ENCODE measurements at places on chromosomes 3 and 15.

DNA sequence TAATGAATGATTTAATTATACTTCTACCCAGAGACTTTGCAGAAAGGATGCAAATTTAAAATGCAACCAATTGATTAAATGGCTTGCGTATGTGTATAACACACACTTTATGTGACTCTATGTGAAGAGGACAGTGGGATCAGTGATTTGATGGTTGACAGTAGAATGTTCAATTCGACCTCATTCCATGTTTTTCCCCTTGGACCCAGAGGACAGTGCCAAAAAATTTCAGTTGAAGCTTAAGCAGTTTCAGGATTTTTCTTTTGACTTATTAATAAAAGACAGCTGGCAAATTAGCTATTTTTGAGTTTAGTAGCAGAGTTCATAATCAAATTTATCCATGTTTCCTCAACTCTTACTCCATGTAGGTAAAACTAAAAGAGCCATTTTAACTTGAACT is 742.4 kb upstream of the NR2F2 start:
- DNase-seq, result no peak

GRCh38 chr15:101089579-101090427 is 162.0 kb downstream of the CHSY1 start:
- no peak for DNase-seq

DNA sequence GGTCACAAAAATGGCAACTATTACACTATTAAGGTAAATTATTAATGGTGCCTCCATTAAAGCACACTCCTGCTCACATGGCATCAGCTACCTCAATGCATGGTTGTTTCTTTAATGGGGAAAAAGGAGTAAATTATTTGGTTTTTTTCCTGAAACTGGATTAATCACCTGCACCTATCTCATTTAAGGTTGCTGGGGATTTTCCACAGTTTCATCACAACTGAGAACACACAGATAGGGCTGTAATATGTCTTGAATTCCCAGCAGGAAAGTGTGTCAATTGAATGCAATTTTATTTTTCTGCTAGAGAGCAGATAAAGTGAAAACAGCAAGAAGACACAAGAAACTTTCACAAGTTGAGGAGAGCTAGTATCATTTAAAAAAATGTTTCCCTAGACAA is 36.4 kb downstream of the RFTN1 start:
- no peak for DNase-seq

- no peak for DNase-seq
Observed at GRCh38 chr3:167785790-167786189, 50.3 kb downstream of the SERPINI1 start.

DNA sequence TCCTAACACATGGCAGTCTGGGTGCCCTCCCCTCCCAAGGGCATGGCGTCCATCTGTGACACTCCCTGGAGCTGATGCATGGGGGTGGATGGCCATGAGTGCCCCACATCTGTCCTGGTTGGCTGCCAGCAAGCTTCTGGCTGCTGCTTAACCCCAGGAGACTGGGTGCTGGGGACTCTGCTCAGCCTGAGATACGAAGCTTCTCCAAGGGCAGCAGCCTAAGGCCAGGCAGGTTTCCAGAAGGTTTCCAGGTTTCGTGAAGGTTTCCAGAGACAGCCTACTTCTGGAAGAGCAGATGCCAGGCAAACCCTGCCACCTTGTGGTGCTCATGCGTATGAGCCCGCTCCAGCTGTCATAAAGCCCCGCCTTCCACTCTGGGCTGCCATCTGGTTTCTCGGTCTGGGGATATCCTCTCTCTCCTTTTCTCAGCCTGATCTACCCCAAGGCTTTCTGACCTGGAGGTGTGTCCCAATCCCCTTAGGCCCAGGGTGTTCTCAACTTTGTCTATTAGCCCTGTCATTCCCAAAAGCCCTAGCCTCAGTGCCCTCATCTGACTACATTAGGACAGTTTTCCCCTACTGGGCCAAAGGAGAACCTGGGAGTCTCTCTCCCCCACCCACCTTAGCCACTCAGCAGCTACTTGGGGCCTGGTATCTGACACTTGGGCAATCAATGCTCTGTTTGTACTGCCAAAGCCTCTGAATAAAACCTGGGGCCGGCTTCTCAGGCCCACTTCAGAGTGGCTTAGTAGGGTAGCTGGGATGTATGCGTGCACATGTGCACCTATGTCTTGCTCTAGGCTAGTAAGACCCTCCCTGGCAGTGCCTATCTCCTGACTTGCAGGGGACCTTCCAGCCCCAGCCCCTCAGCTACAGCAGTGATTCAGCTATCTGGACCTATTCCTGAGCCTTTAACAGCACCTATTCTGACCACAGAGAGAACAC is 12.0 kb downstream of the MRPL46 start:
- DNase-seq, result no peak

DNA sequence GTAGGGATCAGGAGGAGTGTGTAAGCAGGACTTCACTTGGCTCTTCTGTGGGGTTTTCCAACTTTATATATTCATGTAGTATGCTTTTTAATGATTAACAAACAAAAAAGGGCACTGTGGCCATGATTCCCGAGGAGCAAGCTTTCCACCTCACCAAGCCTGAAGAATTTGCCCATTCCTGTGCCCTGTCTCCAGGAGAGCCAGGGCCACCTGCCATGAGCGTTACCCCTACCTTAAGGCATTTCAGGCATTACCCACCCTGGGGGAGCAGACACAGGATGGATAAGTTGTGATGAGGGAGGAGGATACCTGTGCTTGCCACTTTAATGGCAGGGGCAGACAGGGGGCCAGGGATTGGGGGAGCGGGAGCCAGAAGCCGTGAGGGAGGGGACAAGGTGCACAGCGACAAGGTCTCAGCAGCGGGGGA is 3.0 kb downstream of the TRPM1 start:
- no peak for DNase-seq

DNA sequence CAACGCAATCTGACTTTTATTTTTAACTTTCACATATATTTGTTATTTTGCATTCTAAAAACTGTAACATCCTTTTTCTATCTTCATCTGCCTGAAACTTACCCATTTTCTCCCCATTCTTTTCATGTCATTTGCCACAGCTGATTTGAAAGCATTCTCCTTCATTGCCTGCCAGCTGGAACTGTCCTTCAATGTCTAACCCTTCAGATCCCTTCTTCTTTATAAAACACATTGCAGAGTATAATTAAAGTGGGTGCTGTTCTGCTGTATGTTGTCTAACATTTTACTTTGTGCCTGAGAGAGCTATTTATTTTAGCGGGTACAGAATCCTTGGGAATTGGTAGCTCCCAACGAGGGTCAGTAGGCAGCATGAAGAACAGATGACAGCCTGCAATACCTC is 827.4 kb downstream of the IGSF11 start:
- DNase-seq, result no peak

DNA sequence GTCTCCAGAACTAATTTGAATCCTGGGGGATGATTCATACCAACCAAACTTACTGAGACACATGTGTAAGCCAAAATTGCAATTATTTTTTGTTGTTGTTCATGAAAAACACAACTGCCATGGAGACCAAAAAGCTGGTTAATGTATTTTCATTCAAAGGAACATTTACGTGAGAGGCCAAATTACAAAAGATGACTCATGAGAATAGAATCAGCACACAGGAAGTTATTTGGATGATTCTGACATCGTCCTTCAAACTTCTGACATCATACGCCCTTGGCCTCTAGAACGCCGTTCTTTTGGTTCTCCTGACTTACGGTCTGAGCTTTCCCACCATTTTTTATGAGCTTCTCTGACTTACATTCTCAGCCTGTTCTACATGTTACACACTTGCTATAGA is 3.0 kb upstream of the ZNF280D start:
- DNase-seq, result no peak

DNA sequence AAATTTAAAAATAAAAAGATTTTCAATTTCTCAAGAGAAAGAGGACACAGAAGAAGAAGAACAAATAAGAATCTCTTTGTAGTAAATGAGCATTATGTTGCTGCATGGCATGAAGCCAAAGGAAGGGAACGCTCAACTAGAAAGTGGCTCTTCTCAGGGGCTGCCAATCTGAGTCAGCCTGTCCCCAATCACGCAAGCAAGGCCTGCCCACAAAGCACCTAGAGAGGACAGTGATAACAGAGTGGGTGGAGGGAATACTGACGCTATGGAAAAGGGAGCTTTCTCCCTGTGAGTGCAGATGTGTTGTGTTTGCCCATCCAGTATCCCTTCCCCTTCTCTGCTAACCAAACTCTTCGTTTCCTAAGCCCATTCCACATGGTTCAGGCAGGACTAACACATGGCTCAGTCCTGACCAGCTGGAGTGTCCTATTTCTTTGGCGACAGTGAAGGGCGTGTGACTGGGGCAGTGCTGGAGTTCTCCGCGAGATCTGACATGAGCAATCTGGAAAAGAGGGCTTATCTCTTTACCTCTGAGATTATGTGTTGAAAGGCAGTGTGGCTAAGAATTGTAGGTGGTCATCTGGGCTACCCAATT is 14.2 kb downstream of the FBN1 start:
- DNase-seq, result no peak

- no peak for DNase-seq
Observed at GRCh38 chr15:25240461-25241021, 198.3 kb downstream of the UBE3A start.

DNA sequence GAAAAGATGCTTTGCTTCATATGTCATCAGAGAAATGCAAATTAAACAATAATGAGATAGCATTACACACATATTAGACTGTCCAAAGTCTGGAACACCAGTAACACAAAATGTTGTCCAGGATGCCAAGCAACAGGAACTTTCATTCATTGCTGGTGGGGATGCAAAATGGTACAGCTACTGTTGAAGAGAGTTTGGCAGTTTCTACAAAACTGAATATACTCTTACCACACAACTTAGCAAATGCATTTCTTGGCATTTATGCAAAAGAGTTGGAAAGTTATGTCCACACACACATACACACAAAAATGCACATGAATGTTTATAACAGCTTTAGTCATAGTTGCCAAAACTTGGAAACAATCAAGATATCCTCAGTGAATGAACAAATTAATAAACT is 195.2 kb upstream of the MME start:
- DNase-seq, result no peak

DNA sequence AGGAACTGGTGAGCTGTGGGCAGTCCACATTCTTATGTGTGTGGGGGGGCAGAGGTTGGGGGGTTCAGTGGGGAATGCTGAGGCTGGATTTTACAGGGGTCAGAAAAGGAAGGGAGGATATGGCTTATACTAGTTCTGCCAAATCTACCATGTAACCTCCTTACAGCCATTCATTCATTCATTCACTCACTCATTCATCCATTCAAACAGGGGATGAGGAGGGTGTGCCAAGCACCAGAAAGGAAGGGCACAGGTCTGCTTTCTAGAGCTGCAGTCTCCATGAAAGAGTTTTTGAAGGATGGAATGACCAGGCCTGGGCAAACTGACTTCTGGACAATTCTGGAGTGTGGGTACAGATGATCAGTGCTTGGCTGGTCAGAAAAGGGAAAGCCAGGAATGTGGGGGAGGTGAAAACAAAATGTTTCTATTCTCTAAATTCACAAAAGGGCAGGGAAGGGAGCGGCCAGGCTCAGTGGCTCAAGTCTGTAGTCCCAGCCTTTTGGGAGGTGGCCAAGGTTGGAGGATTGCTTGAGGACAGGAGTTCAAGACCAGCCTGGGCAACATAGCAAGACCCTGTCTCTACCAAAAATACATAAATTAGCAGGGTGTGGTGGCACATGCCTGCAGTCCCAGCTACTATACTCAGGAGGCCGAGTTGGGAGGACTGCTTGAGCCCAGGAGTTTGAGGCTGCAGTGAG is 49.2 kb upstream of the C15orf39 start:
- DNase-seq, result no peak

GRCh38 chr15:48792408-48792807 is 18.5 kb downstream of the CEP152 start:
- no peak for DNase-seq

GRCh38 chr3:126371096-126371705 is 14.0 kb upstream of the KLF15 start:
- DNase-seq, result no peak

GRCh38 chr15:99998661-99999101 is 265.4 kb upstream of the LYSMD4 start:
- no peak for DNase-seq

- no peak for DNase-seq
Observed at GRCh38 chr3:151008699-151009098, 36.2 kb upstream of the CLRN1 start.

DNA sequence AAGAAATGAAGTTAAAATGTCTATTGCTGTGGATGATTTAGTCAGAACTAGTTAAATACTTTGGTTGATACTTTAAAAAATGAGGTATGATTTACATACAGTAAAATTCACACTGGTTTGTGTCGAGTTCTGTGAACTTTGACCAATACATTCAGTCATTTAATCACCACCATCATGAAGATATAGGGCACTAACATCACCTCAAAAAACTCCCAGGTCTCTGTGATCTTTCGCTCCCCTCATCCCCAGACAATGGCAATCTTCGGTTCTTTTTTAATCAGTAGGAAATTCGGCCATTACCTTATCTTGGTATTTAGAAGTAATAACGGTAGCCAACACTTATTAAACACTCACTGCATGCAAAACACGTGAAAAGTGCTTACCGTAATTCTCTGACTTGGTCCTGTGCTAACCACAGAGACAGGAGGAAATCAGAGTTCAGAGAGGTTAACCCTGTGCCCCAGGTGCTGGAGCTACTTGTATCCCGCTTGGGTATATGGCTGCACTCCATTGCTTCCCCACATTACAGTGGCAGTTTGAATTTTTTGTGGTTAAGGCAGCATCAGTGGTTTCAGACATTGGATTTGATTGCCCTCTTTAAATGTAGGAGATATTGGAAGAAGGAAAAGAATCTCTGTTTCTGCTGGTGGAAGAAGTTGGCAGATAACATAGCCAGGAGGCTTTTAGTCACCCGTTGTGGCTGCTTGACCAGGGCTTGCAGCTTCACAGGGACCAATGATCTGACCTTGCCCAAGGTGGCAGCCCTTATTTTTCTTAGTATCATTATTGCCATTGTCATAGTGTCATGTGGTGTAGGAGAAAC is 4.2 kb downstream of the PLCL2 start:
- no peak for DNase-seq

DNA sequence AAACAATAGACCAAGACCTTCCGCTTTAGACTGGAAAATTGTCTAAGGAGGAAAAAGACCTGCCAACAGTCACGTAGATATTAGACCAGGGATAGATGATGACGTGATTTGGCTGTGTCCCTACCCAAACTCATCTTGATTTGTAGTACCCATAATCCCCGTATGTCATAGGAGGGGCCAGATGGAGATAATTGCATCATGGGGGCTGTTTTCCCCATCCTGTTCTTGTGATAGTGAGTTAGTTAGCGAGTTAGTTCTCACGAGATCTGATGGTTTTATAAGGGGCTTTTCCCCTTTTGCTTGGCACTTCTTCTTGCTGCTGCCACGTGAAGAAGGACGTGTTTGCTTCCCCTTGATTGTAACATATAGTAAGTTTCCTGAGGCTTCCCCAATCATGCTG is 31.7 kb upstream of the SUCLG2 start:
- no peak for DNase-seq

- no peak for DNase-seq
Observed at GRCh38 chr15:46344115-46344724, 709.4 kb downstream of the SQOR start.
